ENCODE measurements at places on chromosomes 2 and 18.

DNA sequence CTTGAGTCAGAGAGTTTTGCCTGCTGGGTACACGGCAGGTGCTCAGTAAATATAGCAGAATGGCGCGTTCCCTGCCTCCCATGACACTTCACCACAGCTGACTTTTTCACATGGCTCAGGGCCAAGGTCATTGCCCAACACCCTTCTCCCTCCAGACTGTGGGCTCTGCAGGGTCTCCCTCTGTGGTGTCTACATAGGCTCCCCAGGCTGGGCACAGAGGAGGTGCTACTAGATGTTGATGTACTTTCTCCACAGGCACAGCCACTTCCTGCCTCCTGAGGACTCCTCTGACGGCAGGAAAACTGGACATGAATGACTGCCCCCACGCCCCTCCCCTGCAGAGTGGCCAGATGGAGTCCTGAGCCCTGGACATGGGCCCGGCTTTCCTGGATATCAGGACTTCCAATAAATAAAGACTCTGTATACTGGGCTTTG lies 4.2 kb downstream of the CHCHD5 start:
- no peak for DNase-seq

- DNase-seq: no peak
Observed at GRCh38 chr2:20180676-20181648, 44.0 kb downstream of the SDC1 start.

DNA sequence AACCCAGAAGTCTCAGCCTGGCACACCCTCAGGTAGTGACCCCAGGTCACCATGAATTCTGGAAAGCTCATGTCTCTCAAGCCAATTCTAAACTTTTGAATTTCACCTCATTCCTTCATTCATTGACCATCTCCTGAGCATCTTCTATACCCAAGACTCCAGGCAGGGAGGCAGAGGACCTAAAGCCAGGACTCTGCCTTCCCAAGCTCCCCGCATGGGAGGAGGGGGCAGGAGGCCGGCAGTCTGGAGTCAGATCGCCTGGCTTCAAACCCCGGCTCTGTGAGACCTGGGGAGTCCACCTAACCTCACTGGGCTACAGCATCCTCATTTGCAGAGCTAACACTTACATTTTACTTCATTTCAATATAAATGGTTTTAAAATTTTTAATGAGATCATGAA lies 59.0 kb downstream of the SMAD7 start:
- no peak for DNase-seq

GRCh38 chr2:162524192-162524591 lies 180.3 kb downstream of the GCA start:
- DNase-seq: no peak

GRCh38 chr2:101249826-101250225 lies 2.9 kb upstream of the CNOT11 start:
- DNase-seq: no peak

DNA sequence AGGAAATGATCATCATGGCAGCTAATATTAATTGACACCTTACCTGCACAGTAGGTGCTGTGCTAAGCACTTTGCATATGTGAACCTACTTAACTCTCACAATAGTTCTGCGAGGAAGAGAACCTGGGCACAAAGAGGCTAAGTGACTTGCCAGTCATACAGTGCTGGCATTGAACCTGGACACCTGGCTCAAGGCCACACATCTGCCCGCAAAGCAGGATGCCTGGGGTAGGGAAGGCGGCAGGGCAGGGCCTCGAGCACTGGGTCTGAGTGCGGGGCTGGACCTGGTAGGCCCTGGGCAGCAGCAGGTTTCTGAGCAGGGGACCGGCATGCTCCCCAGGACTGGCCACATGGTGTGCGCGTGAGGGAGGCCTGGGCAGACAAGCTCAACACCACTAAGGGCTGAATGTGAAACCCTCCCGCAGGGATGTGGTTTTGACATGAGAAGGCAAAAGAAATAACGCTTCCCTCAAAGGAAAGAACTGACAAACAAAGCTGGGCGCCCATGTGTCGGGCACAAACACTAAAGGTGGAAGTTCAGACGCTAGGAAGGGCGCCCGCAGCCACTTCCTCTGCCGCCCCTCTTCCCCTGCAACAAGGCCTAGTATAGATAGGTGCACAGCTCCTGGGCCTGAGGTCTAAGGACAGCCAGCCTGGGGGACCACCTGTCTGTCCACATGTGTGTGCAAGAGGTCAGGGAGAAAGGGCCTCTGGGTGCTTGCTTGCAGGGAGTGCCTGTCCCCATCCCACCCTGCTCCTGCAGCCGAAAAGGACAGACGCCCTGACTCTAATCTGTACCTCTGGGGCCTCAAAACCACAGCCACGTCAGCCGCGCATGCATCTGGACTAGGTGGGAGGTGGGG lies 92.5 kb downstream of the ZFP36L2 start:
- no peak for DNase-seq

- no peak for DNase-seq
Observed at GRCh38 chr2:68762665-68763064, 28.1 kb downstream of the ARHGAP25 start.

- DNase-seq: no peak
Observed at GRCh38 chr2:200338692-200339091, 32.2 kb downstream of the SPATS2L start.

DNA sequence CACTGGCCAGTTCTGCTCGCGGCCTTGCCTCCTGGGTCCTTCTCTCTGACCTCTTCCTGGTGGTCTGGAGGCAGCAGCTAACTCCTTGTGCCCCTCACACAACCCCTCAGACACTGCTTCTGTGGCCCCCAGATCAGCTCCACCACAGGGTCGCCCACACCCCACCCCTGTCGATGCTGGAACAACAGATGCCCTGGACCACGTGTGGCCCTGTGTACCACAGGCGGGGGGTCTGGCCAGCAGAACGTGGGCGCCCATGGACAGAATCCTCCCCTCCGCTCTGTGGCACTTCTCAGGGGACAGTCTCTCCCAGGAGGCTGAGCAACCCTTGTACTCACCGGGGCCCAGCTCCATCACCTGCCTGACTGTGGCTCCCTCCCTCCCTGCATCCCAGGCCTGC lies 245.6 kb downstream of the NDUFA10 start:
- DNase-seq: no peak

GRCh38 chr2:42920446-42921146 lies 128.2 kb upstream of the HAAO start:
- DNase-seq: no peak

- DNase-seq: no peak
Observed at GRCh38 chr2:72864500-72864899, 22.7 kb upstream of the SPR start.

DNA sequence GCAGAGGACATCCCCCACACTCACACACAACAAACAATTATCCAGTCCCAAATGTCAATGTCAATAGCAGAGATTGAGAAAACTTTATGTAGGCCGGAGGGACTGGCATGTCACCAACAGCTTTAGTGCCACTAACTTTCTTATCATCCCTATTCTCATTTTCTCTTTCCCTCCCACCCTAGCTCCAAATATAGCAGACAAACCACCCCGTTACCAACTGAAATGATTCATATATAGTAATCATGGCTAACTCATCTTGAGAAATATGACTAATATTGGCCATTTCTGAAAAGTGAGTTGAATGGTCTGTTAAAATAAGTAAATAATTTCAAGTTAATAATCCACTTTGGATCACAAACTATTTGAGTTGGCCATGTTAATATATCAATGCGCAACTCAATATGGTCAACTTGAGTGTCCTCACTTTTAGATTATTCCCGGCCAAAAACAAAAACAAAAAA lies 242.1 kb upstream of the RND3 start:
- no peak for DNase-seq

DNA sequence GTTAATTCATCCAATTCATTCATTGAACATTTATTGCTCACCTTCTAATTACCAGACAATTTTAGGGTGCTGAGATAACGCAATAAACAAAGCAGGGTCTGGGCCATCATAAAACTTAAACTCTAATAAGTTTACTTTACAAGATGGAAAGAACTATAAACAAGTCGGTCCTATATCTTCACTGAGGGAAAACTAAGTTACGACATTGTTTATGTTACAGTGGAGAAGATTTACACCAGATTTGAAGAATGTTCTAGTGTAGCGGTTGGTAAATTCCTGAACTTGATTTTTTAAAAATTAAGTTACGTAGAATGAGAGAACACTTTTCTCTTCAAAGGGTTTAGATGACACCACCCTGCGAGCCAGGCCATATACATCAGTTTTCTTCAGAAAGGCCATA lies 20.7 kb upstream of the FRZB start:
- no peak for DNase-seq
